ENCODE measurements at places on chromosomes 7 and 10. TPM values are rescaled to one million over a fixed set of nuclear protein-coding genes. Genes with fewer than 3 reads are reported as not detected.

The ANKRD7 gene
- total RNA-seq: 0.22 TPM

The ZP3 gene
- 2.8 TPM for total RNA-seq

The FAM180A gene
- total RNA-seq: under 0.01 TPM

The ARMH3 gene
- total RNA-seq: 6.2 TPM

The GDF10 gene
- under 0.01 TPM for total RNA-seq

The ETV1 gene
- total RNA-seq: 13.9 TPM

The TRIM4 gene
- total RNA-seq: 23.2 TPM

The PPP1R9A gene
- total RNA-seq: 17.2 TPM

The ADARB2 gene
- total RNA-seq: 0.43 TPM

The CFAP58 gene
- 3.4 TPM for total RNA-seq

The GOLGA7B gene
- 0.11 TPM for total RNA-seq

The OR2A12 gene
- total RNA-seq: not detected

The CPN1 gene
- total RNA-seq: not detected

The GJD4 gene
- total RNA-seq: not detected

The SPDYE2B gene
- not detected for total RNA-seq

The RARRES2 gene
- total RNA-seq: 0.54 TPM

The SLC18A3 gene
- not detected for total RNA-seq

The GIMAP7 gene
- total RNA-seq: 139 TPM

The WASHC2C gene
- 30.5 TPM for total RNA-seq

The EPDR1 gene
- total RNA-seq: 3.3 TPM

The ZCCHC24 gene
- 4.8 TPM for total RNA-seq

The CACNA2D1 gene
- 5.0 TPM for total RNA-seq

The SYNPO2L gene
- not detected for total RNA-seq

The NXPH1 gene
- total RNA-seq: not detected

The FBH1 gene
- total RNA-seq: 75.1 TPM

The OR2A1 gene
- total RNA-seq: not detected

The TAS2R3 gene
- 0.33 TPM for total RNA-seq

The MXI1 gene
- 13.7 TPM for total RNA-seq

The FAM237B gene
- total RNA-seq: not detected

The HTR5A gene
- total RNA-seq: not detected

The KCNH2 gene
- not detected for total RNA-seq

The MMD2 gene
- not detected for total RNA-seq

The C10orf53 gene
- not detected for total RNA-seq

The SLC29A4 gene
- 1.4 TPM for total RNA-seq

The CHRM2 gene
- not detected for total RNA-seq

The RGS10 gene
- total RNA-seq: 2.1 TPM

The STEAP4 gene
- not detected for total RNA-seq

The ADAM12 gene
- total RNA-seq: 0.54 TPM

The ITPRID1 gene
- total RNA-seq: not detected

The CHST3 gene
- 8.0 TPM for total RNA-seq

The GSTO2 gene
- 1.0 TPM for total RNA-seq

The HTRA1 gene
- 43.1 TPM for total RNA-seq

The ASZ1 gene
- not detected for total RNA-seq

The POMZP3 gene
- 2.1 TPM for total RNA-seq

The TMEM236 gene
- total RNA-seq: 0.43 TPM

The CNNM2 gene
- 2.5 TPM for total RNA-seq

Measured in dermis lymphatic vessel endothelial cell (primary cell).